ENCODE measurements at places on chromosomes 4 and X.
A peak's percentile ranks its signal among the peaks of the same experiment; 100 is the strongest.

- no peak for DNase-seq
Observed at GRCh38 chrX:107574054-107574683, 54.1 kb upstream of the PRPS1 start.

DNA sequence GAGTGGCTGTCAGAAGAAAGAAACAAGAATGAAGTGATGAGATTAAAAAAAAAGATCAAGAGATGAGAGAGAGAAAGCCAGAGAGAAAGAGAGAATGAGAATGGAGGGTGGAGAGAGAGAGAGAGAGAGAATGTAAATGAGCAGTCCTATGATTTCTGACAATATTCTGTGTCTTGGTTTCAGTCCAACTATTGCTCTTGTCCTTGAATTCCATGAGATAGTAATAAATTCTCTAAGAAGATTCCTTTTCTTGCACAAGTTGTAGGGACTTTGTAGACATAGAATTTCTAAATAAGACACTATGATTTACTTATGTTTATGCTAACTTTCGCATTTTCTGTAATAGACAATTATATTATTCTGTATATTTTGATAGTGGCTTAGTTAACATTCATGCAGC, 149.6 kb upstream of the CTSO start:
- DNase-seq = no peak

- DNase-seq = no peak
Observed at GRCh38 chrX:102966701-102967100, 29.6 kb downstream of the RAB40AL start.

DNA sequence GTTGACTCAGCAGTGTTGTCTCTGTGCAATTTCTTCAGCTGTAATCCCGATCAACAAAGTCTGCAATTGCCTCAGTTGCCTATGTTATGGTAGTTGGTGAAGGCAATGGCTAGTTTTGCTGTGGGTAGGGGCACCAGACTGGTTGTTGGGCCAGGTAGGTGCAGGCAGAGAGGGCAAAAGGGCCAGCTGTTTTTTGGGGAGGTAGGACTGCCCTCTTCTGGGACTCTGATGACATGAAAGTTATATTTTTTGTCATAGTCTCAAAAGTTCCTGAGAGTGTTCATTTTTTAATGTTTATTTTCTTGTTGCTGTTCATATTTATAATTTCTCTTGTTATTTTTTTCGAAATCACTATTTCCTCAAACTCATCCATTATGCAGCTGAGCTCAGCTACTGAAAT, 25.1 kb downstream of the DCAF12L2 start:
- DNase-seq = no peak

- no peak for DNase-seq
Observed at GRCh38 chr4:41999321-41999720, 9.0 kb downstream of the SLC30A9 start.

DNA sequence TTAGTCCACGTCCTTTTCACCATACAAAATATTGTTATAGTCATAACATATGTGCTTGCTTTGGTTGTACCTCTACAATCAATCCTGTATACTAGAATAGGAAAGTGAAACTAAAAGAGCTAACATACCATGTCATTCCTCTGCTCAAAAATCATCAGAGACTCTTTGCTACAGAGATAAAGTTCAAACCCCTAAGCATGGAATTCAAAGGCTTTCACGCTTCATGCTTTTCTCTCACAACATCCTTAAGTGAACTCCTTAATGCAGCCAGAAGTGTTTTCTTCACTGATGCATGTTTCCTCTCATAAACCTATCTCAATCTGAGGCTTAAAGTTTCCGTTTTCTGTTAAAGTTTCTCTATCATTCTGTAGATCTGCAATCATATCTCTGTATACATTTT, 744.6 kb upstream of the IGFBP7 start:
- no peak for DNase-seq

GRCh38 chr4:129335276-129335675, 239.3 kb downstream of the C4orf33 start:
- no peak for DNase-seq

DNA sequence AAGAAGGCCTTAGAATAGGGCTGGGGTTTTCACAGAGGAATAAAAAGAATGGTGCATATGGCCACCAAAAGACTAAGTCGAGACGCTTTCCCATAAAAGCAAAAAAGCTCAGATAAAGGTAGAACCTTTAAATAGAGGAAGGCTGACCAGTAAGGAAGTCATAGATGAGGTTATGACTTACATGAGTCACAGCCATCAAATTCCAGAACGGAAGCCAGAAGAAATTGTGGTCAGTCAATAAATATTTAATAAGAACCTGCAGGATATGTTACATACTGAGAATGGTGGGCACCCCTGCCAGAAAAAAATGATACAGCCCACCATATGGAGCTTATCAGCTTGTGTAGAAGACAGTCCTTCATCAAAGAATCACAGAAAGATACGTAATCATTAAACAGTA, 120.1 kb downstream of the MANBA start:
- no peak for DNase-seq

DNA sequence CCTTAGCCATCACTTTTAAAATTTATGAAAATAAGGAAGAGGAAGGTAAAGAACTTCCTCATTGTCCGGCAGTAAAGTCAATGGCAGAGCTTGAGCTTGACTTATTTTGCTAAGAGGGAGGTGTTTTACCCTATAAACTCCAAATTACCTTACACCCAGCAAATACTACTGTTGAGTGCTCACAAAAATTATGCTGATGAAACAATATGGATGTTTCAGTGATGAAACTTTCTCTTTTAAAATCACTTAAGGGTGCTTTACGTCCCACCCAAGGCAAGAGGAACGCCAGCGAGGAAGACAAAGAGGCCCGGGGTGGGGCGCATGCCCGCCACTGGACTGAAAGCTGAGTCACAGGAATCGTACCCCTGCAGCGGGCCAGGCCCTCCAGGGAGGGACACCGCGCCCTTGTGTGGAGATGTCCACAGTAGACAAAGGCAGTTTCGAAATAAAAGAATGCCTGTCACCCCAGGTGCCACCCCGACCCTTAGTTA, 560 bp upstream of the TMSB4X start:
- peak; percentile 64 for DNase-seq

GRCh38 chr4:60463857-60464502, 736.1 kb upstream of the ADGRL3 start:
- no peak for DNase-seq

DNA sequence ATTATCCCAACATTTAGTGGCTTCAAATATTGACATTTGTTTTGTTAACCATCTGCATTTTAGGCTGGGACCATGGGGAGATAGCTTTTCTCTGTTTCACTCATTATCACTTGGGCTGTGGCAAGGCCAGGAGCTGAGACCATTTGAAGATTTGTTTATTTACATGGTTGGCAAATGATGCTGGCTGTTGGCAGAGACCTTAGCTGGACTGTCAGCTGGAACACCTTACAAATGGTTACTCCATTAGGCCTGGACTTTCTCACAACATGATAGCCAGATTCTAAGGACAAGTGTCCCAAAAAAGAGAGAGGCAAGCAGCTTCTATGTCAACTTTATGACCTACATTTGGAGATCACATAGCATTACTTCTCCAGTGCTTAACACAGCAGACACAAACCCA, 130.4 kb downstream of the INPP4B start:
- no peak for DNase-seq

DNA sequence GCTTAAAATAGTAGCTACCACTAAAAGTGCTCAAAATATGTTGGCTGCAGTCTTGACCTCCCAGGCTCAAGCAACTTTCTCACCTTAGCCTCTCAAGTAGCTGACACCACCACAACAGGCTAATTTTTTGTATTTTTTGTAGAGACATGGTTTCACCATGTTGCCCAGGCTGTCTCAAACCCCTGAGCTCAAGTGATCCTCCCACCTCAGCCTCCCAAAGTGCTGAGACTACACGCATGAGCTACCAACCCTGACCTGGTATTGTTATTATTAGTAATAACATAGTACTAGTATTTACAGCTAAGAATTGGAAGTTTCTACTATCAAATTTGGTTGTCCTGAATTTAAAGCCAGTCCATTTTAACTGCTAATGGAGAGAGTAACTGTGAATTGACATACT, 18.0 kb downstream of the STAP1 start:
- DNase-seq = no peak

DNA sequence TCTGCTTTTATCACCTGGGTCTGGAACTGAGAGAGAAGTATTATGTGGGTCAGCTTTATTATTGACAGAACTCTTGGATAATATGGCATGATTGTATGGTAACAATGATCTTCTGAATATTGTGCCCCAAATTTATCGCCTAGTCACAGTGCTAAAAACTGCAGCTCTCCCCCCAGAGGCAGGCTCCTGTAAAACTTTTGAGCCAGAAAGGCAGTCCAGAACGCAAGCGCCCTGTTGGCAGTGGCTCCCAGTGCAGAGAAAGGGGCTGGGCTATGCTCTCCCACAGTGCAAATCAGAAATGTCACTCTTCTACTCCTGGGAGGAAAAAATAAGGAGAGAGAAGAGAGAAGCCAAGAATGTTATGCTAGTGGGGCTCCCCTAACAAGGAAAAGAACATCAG, 50.5 kb downstream of the HELT start:
- DNase-seq = no peak

DNA sequence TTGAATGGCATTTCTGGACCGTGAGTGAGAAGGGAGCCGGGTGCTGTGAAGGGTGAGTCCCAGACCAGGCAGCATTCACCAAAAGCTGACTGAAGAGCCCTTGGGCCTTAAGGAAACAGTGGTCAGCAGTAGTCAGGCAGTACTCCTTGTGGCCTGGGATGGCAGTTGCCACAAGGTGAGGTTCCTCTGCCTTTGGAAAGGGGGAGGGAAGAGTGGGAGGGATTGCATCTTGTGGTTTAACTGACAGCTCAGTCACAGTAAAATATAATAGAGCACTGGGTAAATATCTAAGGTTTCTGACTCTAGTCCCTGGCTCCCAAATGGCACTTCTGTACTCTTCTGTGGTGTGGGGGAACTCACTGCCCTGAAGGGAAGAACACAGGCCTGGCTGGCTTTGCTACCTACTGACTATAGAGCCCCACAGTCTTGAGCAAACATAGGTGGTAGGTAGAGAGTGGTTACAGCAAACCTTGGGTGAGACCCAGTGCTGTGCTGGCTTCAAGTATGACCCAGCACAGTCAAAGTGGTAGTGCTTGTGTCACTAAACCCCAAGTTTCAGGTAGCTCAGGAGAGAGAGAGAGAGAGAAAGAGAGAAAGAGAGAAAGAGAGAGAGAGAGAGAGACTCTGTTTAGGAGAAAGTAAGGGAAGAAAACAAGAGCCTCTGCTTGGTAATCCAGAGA, 154.2 kb downstream of the TEX11 start:
- DNase-seq = no peak

DNA sequence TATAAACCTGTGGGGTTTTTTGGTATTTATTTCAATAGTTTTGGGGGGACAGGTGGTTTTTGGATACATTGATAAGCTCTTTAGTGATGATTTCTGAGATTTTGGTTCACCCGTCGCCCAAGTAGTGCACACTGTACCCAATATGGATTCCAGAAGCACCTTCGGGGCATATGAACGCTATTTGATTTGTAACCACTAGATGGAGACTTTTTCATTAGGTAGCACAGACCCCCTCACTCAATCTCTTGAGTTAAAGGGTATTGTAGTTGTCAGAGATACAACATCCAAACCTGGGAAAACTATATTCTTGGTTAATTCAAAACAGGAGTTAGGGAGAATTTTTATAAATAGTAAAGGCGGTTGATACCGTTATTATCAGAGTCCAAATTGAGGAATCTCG, 79.8 kb downstream of the SPANXN3 start:
- no peak for DNase-seq

Measured in CD4-positive, alpha-beta T cell treated with Interleukin-1 beta for 1 hour (primary cell).